ENCODE measurements at places on chromosomes 12 and 14.

GRCh38 chr12:92553389-92553788 lies 149.4 kb upstream of the PLEKHG7 start:
- DNase-seq = no peak

GRCh38 chr14:94117856-94118255 lies 7.3 kb downstream of the IFI27 start:
- no peak for DNase-seq

DNA sequence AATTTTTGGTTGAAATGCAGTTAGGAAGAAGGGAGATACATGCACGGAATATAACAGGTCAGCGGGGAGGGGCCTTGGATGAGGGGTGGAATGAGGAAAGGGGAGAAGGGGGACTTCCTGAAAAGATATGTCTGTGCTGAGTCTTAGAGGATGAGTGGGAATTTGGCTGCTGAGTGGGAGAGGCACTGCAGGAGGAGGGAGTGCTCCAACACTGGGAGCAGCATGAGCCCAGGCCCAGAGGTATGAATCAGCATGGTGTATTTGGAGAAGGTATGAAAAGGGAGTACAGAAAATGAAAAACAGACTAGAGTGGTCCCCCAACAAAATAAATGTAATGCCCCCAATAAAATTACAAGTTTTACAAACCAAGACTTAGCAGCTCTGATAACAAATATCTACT lies 394.4 kb downstream of the IPO8 start:
- DNase-seq = no peak

DNA sequence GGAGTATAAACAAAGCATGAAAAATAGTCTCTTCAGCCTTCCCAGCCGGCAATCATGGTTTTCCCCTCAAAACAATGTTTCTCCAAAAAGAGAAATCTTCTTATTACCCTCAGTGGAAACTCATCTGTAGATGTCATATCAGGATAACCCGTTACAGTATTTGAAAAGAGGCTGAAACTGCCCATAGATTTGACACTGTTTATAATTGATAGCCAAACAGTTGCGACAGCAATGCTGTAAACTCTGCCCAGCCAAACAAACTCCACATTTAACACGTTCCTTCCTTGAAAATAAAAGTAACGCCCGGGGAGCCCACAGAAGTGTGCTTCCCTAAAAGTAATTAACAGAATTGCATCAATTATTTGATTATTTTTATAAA lies 201.3 kb upstream of the FOXN3 start:
- no peak for DNase-seq

DNA sequence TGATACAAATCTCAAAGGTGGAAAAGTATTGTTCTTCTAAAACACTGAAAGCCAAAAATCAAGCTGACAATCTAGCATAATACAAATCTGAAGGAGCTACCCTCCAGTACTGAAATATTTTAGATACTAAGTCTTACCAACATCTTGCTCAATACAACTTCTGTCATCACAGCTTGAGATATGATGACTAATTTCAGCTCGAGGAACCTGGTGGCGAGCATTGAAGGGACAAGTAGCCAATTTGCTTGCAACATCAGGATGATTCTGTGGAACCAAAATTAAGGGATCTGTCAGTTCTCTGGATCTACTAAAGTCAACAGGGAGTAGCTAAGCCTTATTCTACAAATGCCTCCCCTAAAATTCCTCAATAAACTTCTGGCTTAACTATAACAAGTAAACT lies 10.4 kb downstream of the GTSF1 start:
- no peak for DNase-seq

DNA sequence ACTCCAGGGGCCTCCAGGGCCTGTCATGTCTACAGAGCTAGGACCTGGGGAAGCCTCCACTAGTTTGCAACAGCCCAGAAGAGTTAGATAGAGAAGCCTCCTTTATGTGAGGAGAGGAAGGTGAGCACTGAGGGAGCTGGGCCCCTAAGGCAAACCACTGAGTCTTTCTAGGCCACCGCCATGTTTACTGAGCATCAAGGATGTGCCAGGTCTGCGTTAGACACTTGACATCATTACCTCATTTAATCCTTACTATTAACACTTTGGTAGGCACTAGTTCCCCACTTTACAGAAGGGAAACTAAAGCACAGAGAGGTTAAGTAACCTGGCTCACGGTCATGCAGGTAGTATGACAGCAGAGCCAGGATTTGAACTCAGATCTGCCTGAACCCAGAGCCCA lies 12.9 kb downstream of the CTDSP2 start:
- no peak for DNase-seq

DNA sequence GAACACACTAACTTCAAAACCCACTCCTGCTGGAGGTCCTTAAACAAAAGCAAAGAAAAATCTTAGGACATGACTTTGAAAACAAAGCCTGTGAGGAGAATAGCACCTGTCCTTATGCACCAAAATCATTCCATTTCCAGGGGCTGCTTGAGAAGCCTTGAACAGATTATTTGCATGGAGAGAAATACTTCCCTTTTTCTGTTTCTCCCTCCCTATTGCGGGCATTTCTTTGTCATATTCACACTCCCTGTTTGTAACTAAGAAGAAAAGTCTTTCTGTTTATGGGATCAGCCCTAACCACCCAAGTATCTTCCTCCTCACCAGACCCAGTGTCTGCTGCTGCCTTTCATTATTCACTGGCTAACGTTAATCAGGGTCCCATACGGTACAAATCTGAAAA lies 218.8 kb downstream of the DPF3 start:
- no peak for DNase-seq

DNA sequence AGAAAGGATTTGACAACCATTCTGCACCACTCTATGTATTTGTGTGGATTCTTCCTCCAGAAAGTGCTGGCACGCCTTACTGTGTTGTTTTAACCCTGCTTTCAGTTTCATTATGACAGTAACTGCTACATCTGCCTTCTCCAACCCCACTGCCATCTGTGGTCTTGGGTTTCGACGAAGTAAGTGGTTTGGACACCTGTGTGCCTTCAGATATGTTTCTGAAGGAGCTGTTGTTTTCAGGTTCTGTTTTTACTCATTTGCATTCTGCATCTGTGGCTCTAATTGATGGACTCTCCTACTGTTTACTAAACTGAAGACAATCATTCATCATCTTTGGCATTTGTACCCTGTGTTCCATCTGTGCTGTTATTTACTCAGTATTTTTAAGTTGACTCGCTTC lies 4.1 kb downstream of the TSHR start:
- no peak for DNase-seq

- no peak for DNase-seq
These were observed 34.9 kb downstream of the ETV6 start for GRCh38 chr12:11684393-11684792.

DNA sequence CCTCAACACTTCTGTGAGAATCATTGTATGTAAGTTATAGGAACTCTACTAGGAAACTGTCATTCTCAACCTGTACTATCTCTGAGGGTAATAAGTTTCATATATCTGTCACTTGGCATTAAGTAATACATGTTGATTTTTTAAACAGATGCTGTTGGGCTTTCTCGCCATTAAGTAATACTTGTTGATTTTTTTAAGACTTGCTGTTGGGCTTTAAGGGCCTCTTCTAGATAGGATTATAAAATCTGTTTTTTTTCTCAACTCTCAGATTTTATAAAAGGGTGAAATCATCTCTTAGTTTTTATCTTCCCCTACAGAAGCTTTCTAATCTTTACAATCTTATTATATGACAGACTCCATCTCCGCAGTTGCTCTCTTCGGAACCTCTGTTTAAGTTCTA lies 5.6 kb downstream of the WASHC4 start:
- DNase-seq = no peak

GRCh38 chr14:29311983-29312382 lies 545.4 kb downstream of the FOXG1 start:
- DNase-seq = no peak

DNA sequence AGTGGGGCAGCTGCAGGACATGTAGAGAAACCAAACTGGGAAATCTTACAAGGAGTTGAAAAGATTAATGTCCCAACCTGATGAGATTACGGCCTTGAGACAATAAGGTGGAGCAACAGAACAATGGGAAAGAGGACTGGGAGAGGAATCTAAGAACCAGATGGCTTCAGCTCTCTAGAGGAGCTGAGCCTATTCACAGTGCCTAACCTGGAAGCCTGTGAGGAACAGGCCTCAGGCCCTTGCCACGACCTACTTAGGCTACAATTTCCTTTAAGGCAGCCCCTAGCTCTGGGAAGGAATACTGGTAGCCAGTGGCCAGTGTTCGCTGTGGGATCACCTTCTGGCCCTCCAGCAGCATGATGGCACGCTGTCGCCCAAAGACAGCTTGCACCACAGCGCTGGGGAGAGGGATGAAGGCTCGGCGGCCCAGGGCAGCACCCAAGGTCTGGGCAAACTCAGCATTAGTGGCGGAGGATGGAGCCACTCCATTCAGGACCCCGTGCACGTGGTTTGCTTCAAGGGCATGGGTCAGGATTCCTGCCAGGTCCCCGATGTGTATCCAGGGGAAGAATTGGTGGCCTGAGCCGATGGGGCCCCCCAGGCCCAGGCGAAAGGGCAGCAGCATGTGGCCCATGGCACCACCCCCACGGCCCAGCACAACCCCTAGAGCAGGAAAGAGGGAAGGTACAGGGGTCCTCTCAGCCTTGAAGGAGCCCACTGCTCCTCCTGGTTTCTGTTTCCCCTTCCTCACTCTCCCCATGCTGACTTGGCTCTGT lies 2.6 kb downstream of the SDR39U1 start:
- no peak for DNase-seq

All from type B pancreatic cell (in vitro differentiated cells).